ENCODE measurements at places on chromosomes 12 and 14.
A peak's percentile ranks its signal among the peaks of the same experiment; 100 is the strongest.

GRCh38 chr12:120061575-120062214 is 54.9 kb downstream of the RAB35 start:
- no peak for DNase-seq

- DNase-seq = no peak
Measured at GRCh38 chr12:49555631-49556390, 12.1 kb downstream of the MCRS1 start.

- peak; percentile 78 for DNase-seq
Measured at GRCh38 chr12:72738811-72739210, 466.6 kb downstream of the TRHDE start.

- no peak for DNase-seq
Measured at GRCh38 chr12:71476513-71476912, 36.9 kb downstream of the LGR5 start.

- DNase-seq = peak; percentile 75
Measured at GRCh38 chr12:69039911-69040310, 106.9 kb upstream of the CPM start.

GRCh38 chr12:12336049-12336411 is 14.0 kb downstream of the MANSC1 start:
- DNase-seq = no peak

GRCh38 chr12:17302001-17302400 is 696.0 kb upstream of the LMO3 start:
- no peak for DNase-seq

DNA sequence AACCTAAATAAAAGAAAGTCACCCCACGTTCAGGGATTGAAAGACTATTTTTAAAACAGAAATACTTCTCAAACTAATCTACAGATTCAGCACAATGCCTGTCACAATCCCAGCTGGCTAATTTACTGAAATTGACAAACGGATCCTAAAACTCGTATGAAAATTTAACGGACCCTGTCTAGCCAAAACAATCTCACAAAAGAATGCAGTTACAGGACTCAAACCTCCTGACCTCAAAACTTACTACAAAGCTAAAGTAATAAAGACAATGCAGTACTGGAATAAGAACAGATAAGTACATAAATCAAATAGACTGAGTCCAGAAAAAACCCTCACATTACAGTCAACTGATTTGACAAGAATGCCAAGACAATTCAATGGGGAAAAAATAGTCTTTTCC is 48.8 kb downstream of the IPO8 start:
- no peak for DNase-seq

- DNase-seq = no peak
Measured at GRCh38 chr12:51753980-51754675, 94.4 kb downstream of the FIGNL2 start.
